ENCODE measurements at places on chromosomes 12 and 14.

- DNase-seq: no peak
Measured at GRCh38 chr12:77923882-77924281, 93.2 kb downstream of the NAV3 start.

GRCh38 chr12:26769611-26770010 is 63.4 kb downstream of the ITPR2 start:
- DNase-seq: no peak

- no peak for DNase-seq
Measured at GRCh38 chr14:65302571-65303189, 109.8 kb upstream of the FUT8 start.

DNA sequence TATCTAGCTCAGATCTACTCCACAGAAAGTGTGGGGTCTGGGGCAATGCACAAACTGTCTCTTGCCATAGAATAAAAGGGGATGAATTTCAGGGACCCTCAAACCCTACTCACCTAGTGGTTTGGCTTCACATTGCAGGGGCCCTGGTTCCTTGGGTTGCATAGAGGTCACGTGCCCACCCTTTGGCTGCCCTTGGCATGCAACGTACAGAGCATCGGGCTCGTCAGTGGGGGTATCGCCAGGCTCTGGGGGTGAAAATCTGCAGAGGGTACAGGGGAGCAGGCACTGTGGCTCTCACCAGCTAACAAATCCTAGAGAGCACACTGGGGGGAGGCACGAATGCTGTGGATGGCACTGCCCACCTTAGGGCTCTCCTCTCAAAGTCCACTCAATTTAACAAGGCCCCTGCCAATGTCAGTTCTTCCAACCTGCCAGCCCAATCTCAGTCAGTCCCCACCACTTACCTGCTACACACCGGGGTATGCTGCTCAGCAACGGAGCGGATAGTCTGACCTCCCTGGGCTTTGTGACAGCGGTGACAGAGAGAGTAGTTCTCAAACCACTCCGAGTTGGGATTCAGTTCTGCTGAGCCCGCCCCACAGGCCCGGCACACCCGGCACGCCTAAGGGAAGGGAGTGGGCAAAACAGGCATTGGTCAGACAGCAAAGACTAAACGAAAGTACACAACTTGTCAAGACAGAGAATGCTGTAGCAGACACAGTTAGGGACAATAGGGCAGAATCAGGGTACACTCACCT is 8.0 kb downstream of the KMT2D start:
- DNase-seq: no peak

- no peak for DNase-seq
Measured at GRCh38 chr12:124827588-124828184, 36.0 kb downstream of the SCARB1 start.

DNA sequence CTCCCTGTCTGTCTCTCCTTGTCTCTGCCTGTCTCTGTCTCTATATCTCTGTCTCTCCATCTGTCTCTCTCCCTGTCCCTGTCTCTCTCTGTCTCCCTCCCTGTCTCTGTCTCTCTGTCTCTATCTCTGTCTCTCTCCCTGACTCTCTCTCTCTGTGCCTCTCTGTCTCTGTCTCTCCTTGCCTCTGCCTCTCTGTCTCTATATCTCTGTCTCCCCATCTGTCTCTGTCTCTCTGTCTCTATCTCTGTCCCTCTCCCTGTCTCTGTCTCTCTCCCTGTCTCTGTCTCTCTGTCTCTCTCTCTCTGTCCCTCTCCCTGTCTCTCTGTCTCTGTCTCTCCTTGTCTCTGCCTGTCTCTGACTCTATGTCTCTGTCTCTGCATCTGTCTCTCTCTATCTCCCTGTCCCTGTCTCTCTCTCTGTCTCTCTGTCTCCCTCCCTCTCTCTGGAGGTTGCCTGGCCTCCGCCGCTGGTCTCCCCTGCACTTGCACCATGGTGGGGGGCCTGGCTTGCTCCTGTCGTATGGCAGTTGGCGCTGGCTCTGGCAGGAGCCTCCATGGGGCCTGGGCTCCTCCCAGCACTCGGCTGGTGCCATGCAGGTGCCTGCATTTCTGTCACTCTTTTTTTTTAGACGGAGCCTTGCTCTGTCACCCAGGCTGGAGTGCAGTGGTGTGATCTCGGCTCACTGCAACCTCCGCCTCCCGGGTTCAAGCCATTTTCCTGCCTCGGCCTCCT is 28.3 kb downstream of the MMP17 start:
- DNase-seq: no peak
